Panc1 (cell line): ENCODE measurements at places on chromosomes 5 and 9.

GRCh38 chr9:108606401-108606800, 249.4 kb downstream of the ACTL7B start:
- no peak for DNase-seq

- DNase-seq, result no peak
Measured at GRCh38 chr5:18495157-18495556, 860.9 kb downstream of the TAF11L14 start.

DNA sequence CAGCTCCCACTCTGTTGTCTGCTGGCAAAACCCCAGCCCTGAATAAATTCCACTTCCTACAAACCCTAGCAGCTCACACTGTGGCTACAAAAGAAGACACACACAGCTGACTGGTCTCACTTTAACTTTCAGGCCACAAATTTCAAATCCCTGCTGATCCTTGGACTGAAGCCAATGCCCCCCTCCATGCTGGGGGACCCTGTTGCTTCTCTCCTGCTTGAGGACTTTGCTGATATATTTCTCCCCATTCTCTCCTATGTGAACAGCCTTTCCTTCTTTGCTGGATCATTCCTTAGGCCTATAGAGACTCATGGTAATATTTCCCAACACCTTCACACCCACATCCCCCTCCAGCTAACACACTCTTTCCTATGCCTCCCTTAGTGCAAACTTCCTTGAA, 79.6 kb upstream of the ADRA1B start:
- no peak for DNase-seq

- DNase-seq, result no peak
Measured at GRCh38 chr5:28714907-28715698, 1676.7 kb upstream of the CDH9 start.

- no peak for DNase-seq
Measured at GRCh38 chr9:68991457-68991856, 22.5 kb downstream of the PRKACG start.

GRCh38 chr5:1320436-1321344, 24.2 kb downstream of the CLPTM1L start:
- no peak for DNase-seq

DNA sequence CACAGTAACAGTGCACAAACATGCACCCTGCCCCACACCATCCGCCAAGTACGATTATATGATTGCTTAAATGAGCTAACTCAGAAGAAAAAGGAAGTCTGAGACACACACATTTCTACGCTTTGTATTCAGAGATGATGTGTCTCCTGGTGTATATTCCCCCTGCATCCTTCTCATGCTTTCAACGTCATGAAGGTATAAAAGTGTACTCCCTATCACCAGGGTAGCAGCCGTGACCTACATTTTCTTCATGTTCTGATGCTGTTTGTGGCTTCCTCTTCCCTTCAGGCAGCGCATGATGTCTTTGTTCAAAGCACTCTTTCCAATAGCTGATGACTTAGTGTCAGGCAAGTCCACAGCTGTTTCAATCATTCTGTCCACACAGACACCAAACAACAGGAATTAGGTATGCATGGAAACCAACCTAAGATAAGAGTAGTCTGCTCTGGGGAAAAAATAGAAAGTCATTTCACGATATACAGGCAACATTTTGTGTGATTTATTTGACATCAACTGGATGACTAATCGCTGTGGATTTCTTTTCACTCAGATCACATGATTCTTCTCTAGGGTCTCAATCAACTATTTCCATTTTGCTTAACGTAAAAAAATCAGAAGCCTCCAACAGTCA, 269.4 kb upstream of the PTGER4 start:
- no peak for DNase-seq

- no peak for DNase-seq
Measured at GRCh38 chr9:125346080-125346732, 84.6 kb downstream of the GAPVD1 start.

GRCh38 chr9:82419696-82420486, 431.3 kb downstream of the SPATA31D1 start:
- no peak for DNase-seq

DNA sequence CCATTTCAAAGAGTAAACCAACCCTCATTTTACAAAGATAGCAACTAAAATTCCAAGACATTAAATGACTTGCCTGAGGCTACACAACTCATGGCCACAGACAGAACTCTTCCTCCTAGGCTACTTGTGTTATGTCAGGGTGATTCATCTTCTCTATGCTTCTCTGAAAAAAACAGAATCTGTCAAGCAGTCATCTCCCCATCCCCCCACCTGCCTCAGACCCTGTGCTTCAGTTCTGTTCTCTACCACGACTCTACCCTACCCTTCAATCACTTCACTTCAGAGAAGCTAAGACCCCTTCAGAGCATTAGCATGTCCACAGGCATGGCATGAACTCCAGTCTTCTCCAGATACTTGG, 277.7 kb upstream of the PTGER4 start:
- no peak for DNase-seq

DNA sequence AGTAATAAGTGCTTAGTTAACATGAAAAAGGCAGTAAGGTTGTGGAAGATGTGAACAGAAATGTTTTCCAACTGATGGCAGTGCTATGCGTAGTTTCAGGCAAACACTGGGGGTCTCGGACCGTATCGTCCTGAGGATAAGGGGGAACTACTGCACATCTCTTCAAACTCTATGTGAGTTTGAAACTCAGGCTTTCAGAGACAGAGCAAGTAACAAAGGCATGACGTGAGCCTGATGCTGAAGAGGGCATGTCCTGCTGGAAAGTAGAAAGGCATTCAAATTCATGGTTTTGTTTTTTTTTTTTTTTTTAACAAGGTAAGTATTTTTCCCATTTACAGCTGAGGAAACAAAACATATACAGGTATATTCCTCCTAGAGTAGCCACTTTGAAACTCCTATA, 59.9 kb downstream of the TRIM36 start:
- no peak for DNase-seq

DNA sequence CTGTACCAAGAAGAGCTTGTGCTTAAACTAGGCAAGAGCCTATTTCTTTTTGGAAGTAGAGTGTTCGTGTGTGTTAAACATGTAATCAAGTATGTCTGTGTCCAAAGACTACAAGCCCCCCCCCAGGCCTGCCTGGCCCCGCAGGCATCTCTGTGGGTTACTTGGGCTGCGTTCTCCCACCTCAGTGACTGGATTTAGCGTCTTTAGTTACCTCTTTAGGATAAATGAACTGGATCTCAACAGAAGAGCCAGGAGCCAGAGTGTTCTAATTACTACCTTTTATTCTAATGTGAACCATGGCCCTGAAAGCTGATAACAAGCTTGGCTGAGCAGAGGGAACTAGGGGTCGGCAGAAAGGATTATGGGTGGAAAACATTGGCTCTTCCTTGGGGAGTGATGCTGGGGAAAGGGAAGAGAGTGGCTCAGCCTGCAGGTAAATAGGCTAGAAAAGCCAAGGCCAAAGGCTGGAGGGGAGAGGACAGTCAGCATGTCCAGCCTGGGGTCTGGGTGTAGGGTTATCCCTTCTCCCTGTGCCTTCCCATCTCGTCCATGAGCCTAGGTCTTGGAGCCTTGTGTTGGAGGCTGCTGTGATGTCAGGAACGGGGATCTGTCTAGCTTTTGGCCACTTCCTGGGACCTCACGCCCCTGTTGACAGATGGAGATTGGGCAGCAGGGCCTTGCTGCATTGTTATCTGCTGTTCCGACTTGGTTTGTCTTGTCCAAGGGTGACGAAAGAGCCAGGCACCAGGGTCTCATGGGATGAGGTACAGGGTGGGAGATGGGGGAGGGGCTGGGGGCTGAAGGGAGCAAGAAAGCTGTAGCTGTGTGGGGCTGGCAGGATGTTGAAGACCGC, 11.1 kb downstream of the CD74 start:
- DNase-seq, result no peak

DNA sequence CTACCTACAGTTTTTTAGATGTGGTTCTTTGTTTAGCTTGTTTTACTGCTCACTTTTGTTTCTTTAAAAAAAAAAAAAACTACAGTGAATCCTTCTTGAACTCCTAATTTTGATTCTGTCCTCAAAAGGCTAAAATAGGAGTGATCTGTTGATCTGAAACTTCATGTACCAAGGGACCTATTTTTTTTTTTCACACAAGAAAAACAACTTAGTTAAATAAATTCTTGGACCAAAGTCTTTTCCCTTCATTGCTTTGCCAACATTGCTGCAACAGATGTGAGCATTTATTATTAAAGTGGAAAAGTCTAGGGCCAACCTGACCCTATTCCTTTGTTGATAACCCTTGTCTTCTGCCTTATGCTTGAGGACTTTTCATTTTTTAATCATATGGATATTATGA, 236.8 kb downstream of the ARHGEF28 start:
- no peak for DNase-seq

DNA sequence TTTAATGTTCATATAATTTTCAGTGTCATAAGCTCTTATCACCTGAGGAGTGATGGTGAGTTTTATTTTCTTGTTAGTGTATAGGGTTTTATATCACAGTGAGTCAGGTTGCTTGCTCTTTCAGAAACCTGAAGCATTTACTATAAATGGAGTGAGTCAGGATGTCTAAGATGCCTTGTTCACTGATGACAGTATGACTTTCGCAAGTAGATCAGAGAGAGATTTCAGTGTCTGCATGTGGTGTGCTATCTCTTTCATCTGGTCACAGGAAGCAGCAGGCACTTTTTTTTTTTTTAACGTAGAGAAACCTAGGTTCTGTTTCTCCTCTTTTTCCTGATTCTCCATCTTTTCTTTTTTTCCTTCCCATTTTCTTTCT, 237.1 kb downstream of the DMRTA1 start:
- peak; percentile 27 for DNase-seq

GRCh38 chr5:179794171-179794570, 385 bp downstream of the LTC4S start:
- no peak for DNase-seq

DNA sequence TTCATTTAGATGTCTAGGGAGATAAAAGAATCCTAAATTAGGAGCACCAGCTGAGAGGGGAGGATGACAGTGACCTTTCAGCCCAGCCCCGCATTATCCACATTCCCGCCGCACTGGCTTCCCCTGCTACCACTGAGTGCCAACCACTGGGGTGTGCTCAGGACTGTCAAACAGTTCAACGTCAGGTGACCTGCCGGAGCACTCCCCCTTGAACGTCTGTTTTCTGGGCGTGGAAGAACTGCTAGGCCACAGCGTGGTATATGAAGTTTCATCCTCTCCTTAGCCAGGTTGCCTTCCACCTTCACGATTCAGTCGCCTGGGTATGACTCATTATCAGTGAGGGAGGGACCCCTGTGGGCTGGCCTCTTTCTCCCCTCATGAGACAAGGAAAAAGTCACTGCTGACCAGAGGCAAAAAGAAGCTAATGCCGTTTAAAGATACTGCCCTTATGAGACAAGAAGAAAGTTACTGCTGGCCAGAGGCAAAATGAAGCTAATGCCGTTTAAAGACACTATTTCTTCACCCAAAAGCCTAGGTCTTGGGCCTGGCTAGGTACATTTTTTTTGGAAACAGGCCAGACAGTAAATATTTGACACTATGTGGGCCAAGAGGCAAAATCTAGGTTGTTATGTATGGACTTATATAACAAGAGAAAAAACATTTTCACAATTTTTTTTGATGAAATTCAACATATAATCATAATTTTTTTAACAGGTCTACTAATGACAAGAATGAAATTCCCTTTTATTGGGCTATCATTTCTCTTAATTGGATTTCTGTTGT, 4.6 kb downstream of the NMRK1 start:
- DNase-seq, result no peak

GRCh38 chr5:76404223-76405211, 1.4 kb downstream of the IQGAP2 start:
- no peak for DNase-seq

DNA sequence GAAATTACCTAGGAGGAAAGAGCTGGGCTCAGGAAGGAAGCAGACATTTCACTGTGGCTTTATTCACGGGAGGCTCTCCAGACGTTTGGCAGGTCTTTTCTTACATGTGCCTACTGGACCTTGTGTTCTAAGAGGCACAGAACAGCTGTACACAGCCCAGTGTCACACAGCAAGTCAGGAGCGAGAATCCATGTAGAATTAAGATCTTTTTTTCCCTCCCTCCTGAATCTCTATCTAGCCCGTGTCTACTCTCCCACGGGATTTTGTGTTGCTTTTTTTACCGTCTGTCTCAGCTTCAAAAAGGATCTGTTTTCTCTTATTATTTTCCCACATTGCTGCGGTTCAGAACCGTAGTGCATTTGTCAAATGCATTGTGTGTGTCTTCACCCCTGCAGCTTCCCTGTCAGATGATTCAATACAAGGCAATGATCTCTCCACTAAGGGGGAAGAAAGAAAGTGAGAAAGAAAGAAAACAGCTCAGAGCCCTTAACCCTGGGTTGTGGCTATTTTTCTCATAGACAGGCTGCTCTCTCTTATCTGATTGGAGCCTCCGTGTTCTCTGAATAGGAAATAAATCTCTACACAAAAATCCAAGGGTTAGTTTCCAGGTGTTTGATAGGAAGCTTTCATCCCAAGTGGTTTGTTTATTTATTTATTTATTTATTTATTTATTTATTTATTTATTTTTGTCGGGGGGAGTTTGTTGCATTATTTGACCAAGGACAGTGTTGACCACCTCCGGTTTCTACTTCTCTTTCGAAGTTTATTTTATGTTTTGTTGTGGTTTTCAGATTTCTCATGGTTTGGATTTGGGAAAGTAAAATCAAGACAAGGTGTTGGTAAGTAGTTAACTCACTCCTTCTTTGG, 191.0 kb downstream of the NTRK2 start:
- DNase-seq, result no peak

- no peak for DNase-seq
Measured at GRCh38 chr5:157290156-157290980, 24.4 kb downstream of the CYFIP2 start.

DNA sequence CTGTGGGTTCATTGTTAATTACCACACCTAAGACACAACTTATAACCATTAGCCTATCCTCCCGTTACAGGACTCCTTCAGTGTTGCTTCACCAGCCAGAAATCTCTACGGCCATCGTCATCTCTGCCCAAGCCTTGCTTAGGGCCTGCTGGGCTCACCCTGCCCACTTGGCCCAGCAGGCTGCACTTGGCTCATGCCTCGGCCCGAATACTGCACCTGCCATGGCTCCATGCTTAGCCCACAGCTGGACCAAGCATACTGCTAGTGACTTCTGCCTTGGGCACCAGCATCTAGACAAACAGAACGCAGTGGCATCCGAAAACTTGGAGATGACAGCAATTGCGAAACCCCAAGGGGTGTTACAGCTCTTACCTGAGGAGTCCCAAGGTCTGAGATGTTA, 2336.0 kb upstream of the ACO1 start:
- DNase-seq, result no peak

- DNase-seq, result no peak
Measured at GRCh38 chr9:127122176-127123063, at the start of gene ANGPTL2. TSS of gene ANGPTL2 (minus strand) at chr9:127122635. CDS start at chr9:127108731, 13,904 bp downstream.

DNA sequence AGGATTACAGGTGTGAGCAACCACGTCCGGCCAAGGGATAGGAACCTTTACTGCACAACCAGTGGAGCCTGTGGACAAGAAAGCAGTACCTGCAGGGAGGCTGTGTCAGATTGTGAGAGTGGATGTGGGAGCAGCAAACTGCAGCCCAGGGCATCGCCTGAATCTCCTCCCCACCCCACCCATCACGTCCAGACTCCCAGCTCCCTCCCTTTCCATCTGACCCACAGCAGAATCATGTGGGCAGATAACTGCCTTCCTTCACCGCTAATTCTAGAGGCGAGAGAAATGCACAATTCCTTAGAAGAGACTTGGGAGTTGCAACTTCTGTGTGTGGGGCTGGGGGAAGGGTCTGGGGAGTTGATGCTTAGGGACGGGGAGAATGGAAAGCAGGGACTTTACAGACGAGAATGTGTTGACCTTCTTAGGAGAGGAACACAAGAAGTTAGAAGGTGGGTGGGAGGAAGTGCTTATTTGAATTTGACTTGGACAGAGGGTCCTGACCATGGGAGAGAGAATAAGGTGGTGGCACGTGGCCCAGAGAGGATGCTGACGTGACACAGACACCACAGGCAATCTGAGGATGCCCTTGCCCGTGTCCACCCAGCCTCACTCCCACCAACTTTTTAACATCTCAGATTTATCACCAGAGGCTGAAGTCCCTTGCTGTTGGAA, 4.5 kb upstream of the LCP2 start:
- no peak for DNase-seq
